ENCODE measurements at places on chromosomes 1 and 21.

DNA sequence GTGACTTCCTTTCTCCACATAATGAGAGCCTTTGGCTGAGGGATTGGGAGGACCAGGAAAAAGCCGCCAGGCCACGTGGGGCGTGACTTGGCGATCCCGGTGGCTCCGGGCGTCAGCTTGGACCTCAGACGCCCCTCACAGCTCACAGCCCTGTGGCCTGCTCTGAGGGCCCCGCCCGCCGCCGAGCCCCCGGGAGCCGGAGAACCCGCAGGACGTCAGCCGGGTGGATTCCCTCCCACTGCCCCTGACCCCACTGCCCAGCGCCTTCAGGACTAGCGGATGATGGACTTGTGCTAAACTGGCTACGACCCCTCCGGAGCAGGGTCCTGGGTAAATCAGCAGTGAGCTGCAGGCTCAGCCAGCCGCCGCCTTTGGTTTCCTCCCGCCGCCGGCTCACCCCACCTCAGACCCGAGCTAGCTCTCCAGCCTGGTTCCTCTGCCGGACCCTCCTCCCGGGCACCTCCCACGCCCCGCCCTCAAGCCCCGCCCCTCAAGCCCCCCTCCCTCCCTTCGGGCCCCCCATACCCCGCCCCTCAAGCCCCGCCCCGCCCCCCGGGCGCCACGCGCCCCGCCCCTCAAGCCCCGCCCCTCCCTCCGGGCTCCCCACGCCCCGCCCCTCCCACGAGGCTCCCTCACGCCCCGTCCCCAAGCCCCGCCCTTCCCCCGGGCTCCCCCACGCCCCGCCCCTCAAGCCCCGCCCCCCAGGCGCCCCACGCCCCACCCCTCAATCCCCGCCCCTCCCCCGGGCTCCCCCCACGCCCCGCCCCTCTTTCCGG lies 10.0 kb upstream of the FAAP20 start:
- DNase-seq: no peak

- no peak for DNase-seq
These were observed 11.6 kb downstream of the GNG4 start for GRCh38 chr1:235637756-235638534.

GRCh38 chr21:43352568-43353281 lies 74.2 kb downstream of the SIK1 start:
- DNase-seq: no peak

GRCh38 chr1:28591708-28592320 lies at the start of gene RAB42:
Gene RAB42 (plus strand): TSS chr1:28592265. CDS start chr1:28592512, 247 bp downstream.
- DNase-seq: no peak

DNA sequence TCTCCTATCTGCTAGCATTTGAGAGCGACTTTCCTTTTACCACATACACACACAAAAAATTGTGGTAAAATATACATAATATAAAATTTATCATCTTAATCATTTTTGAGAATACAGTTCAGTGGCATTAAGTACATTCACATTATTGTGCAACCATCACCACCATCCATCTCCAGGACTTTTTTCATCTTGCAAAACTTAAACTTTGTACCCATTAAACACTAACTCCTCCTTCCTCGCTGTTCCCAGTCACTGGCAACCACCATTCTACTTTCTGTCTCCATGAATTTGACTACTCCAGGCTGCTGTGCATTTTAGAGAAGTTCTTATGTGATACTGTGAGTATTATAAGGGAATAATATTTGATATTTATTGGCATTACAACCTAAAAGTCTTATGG lies 181.3 kb downstream of the C1orf21 start:
- no peak for DNase-seq

- DNase-seq: no peak
These were observed 2.0 kb downstream of the ATP13A2 start for GRCh38 chr1:17009706-17010105.

DNA sequence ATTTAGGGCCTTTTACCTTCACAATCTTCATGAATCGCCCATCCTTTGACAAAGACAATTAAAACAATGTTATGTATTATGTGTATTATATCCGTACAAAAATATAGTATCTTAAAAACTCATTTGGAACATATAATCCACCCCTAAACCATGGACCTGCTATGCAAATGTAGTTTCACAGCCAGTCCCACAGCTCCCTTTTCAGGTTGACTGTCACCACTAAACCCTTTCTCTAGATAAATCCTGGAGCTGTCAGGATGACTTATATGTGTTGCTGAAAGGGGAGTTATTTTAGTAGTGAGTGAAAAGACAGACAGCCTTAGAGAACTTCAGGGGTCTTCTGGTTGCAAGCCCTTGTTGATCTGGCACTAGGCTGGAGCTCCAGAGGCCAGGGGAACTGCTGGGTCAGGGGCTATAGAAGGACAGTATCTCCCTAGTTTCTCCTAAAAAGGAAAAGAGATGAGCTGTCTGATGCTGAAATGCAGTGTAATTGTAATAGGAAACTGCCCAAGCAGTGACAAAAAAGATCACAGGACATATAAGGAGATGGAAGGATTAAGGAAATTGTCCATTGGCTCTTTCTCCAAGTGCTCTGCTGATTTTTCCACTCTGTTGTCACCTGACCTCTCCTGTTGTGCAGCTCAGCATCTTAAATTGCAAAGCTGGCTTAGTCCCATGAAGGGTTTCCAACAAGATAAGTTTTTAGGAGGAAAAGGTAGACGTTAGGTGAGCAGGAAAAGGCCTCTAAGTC lies 127.7 kb downstream of the S1PR1 start:
- DNase-seq: no peak

- no peak for DNase-seq
These were observed 365.8 kb downstream of the RGS7 start for GRCh38 chr1:240991230-240991629.

DNA sequence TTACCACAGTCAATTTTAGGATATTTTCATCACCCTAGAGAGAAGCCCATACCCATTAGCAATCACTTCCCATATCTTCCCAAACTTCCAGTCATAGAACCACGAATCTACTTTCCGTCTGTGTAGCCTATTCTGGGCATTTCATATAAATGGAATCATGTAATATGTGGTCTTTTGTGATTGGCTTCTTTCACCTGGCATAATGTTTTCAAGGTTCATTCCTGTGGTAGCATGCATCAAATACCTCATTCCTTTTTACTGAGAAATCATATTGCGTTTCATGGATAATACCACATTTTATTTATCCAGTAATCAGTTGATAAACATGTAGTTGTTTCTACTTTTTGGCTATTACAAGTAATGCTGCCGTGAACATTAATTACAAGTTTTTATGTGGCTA lies 21.5 kb downstream of the DESI2 start:
- no peak for DNase-seq
